NCI-H748 treated with DMSO at 0.1 percent for 48 hours (cell line): ENCODE measurements at places on chromosomes 4 and X.

DNA sequence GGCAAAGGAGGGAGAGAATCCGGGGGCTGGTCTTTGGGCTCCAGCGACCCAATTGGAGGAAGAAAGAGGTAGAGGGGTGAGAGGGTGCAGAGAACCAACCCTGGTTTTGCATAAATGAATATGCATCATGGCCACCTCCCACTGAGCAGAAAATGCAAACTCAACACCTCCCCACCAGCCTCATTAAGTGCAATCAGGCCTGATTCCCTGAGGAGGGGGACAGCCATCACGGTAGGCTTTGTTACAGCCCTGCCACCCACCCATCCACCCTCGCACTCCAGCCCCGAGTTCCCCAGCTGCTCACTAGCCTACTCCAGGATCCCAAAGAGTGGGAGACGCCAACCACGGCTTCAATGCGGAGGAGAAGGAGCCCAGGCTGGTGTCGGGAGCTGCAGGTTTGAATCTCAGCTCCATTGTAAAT lies 48.3 kb upstream of the MAN2B2 start:
- no peak for DNase-seq

GRCh38 chrX:916230-916599 lies 285.6 kb downstream of the SHOX start:
- DNase-seq, result no peak

DNA sequence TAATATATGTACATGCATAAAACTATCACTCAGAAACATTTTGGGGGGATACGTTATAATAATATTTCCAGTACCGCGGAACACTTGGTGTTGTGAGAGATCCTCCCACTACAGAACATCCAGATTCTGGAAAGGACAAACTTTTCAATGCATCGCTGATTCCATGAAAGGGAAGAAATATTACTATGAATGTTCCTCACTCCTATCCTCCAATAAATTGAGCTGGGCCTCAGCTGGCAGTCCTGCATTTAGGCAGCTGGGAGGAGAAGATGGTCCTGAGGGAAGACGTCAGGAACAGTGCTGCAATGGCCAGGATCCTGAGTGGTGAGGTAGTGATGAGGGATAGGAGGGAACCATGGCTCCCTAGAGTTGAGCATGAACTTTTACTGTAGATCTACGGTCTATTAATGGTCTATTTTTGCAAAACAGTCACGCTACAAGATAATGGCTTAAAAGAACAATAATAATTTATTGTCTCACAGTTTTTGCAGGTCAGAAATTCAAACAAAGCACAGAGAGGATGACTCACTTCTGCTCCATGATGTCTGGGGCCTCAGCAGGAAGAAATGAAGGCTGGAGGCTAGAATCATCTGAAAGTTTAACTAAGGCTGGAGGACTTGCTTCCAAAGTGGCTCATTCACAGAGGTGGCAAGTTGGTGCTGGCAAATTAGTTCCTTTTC lies 538.1 kb downstream of the STIM2 start:
- no peak for DNase-seq

DNA sequence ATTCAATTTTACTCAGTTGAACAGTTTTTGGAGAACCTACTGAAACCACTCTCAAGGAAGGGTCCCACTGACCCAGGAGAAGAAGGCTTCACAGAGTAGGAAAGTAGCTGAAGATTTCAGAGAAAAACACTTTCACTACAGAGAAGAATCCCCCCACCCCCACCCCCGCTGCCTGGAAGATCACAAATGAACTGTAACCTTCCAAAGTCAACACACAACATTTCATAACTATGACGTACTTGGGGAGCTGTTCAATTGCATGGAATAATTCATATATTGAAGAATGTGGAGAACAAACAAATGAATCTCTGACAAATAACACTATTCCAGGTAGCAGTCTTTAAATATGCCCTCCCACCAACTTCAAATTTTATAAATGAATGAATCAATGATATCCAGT lies 86.1 kb upstream of the STS start:
- DNase-seq, result no peak

DNA sequence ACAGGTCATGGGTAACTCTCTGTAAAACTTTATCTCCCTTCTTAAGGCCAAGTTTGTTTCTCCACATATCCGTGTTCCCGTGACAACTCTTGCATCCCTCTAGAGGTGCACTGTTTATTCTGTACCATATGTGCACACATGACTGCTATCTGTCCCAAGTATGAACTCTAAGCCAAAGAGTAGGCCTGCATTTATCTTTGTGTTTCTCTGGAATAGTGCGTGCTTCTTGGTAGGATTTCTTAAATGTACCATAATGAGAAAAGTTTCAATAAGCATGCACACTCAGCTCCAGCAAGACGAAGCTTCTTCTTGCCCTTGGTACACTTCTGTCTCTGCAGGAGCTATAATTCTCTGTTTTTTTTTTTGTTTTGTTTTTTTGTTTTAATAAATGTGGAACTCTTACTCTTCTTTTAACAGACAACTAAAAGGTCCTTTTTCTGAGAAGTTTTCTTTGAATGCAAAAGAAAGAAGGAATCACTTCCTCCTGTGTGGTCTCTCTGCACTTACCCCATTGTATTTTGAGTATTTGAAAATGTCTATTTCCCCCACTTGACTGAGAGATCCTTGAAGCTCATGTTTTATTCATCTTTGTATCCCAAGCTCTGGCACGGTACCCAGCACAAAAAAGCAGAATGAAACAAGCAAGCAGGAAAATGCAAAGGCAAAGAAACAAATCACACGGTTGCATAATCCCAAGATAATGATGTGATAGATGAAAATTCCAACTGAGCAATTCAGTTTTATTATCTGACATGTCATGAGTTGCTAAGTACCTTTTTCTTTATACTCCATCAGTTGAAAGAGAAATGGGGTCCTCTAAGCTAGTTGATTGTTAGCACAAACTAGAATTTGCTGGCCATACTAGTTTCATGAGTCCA lies 521.9 kb upstream of the BOD1L1 start:
- DNase-seq, result no peak

- no peak for DNase-seq
Observed at GRCh38 chrX:50327235-50327634, 122.7 kb downstream of the CCNB3 start.

- no peak for DNase-seq
Observed at GRCh38 chr4:953574-953915, 19.8 kb downstream of the DGKQ start.

- no peak for DNase-seq
Observed at GRCh38 chr4:124295413-124295812, 417.1 kb downstream of the ANKRD50 start.

- no peak for DNase-seq
Observed at GRCh38 chrX:153635788-153636668, 11.0 kb upstream of the DUSP9 start.

GRCh38 chrX:101287402-101287801 lies 3.7 kb downstream of the TAF7L start:
- DNase-seq, result peak; percentile 0

DNA sequence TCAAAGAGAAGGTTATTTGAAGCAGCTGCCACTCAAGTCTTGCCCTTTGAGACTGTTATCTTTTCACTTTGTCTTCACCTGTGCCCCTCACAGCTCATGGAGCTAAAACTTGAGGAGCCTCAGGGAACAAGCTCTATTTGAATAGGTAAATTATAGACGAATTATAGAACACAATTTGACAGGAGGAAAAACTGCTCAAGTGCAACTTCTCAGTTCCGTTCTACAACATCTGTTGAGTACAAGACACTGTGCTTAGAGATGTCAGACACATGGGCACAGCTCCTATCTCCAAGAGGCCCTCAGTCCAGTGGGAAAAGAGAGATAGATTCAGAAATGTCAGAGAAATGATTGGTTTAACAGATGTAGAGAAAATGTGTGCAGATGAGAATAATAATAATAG lies 5.1 kb downstream of the PPP1R2C start:
- DNase-seq, result no peak

- DNase-seq, result no peak
Observed at GRCh38 chr4:48660347-48660746, 119.7 kb downstream of the FRYL start.

GRCh38 chr4:170413951-170414350 lies 324.2 kb upstream of the AADAT start:
- DNase-seq, result no peak

GRCh38 chr4:156946516-156947424 lies 24.8 kb downstream of the PDGFC start:
- no peak for DNase-seq

DNA sequence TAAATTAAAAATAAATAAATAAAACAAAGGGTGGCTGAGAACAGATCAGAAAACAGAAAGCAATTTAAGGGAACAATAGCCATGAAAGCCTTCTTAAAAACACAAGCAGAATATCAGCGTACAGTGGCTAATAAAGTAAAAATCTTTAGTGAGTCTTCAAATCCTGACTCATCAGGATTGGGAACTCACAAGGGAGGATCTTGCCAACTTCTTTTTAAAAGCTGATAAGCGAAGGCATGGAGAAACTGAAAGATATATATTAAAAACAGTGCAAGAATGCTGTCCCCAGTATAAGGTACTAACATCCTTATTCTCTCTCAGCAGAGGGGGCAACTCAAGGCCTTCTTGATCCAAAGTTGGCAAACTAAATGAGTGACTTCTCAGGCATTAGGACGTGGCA lies 180.1 kb downstream of the DHX15 start:
- DNase-seq, result no peak

GRCh38 chrX:17680732-17681413 lies 56.4 kb upstream of the SCML1 start:
- no peak for DNase-seq

GRCh38 chr4:14792702-14793227 lies 209.5 kb upstream of the CPEB2 start:
- no peak for DNase-seq

DNA sequence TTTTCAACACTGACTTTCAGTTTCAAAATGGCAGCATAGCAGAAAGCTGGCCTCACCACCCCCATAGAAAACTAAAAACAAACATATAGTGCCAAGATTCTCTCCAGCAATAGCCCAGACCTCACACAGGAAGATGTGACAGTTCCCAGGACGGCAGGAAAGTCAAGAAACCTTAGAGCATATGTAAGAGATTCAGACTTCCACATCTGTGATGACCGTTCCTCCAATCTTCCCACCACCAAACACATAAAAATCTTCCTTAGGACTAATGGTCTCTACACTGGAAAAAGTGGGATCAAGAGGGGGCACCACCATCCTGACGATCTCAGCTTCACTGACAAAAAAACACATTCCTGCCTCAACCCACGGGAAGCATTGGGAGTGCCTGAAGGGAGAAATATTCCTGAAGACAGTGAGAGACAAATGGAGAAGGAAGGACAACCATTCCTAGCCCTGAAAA lies 134.1 kb upstream of the CPXCR1 start:
- DNase-seq, result no peak

GRCh38 chr4:6071191-6071958 lies 53.1 kb upstream of the C4orf50 start:
- no peak for DNase-seq

- no peak for DNase-seq
Observed at GRCh38 chr4:81966676-81967075, 407.1 kb downstream of the HNRNPD start.

- no peak for DNase-seq
Observed at GRCh38 chr4:99763635-99764101, 53.0 kb upstream of the DAPP1 start.

- no peak for DNase-seq
Observed at GRCh38 chr4:102500352-102500695, 835 bp upstream of the NFKB1 start.

- peak; percentile 10 for DNase-seq
Observed at GRCh38 chr4:186029571-186030398, 39.2 kb upstream of the TLR3 start.

- DNase-seq, result no peak
Observed at GRCh38 chr4:31667686-31668085, 947.5 kb downstream of the PCDH7 start.

- DNase-seq, result no peak
Observed at GRCh38 chrX:25175743-25176142, 160.0 kb upstream of the ARX start.

DNA sequence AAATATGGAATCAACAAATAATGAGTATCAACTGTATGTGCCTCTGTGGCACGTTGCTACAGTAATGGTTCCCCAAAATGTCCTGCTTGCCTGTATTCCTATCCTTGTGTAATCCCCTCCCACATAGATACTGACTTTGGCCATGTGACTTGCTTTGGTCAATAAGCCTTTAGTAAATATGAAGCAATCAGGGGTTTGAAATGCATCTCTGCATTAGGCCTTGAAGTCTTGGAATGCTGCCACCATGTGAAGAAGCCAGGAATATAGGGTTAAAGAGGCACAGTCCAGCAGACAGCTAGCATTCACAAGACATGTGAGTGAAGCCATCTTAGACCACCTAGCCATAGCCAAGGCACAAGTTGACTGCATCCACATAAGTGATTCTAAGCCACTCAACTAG lies 190.9 kb downstream of the GABRB1 start:
- DNase-seq, result no peak

DNA sequence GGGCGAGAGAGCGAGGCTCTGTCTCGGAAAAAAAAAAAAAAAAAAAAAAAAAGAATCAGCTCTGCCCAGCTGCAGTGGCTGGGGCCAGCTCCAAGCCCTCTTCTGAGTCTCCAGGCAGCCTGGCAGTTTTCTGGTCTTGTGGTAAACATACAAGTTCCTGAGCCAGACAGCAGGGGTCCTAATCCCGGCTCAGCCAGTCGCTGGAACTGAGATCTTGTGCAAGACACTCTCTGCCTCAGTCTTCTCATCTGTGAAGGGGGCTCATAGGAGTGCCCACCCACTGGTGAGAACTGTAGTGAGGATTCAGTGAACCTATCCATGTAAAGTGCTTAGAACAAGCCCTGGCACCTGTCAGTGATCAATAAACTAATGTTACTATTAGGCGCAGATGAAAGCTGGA lies 41.8 kb downstream of the C4orf50 start:
- DNase-seq, result no peak

DNA sequence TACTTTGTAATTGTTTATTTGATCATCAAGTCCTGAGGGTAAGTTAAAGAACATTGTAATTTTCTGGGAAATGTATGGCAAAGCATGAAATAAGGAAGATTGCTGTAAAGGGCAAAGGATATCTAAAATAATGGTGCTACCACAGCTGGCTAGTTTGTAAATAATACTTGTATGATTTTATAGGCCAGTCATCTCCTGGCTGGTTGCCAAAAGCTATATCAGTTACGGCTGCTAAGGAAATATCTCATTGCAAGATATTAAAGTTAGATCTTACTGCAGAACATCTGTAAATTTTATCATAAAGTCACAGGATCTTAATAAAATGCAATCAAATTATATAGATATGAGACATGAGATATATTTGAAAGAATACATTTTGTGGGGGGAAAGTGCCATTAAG lies 150.8 kb upstream of the CXCL13 start:
- no peak for DNase-seq

DNA sequence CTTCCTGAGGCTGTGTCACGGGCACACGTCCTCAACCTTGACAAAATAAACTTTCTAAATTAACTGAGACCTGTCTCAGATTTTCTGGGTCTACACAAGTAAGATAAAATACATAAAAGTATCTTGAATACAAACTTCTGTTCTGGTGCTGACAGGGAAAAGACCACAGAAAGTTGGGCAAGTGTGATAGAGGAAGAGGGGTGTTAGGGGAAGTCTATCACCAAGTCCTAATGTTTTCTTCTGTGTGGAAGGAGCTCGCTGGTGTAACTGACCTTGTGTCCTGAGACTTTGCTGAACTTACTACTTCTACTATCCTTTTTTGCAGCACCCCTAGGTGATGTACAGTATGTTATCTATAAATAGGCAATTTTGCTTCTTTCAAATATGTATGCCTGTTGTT lies 97.0 kb upstream of the STIM2 start:
- no peak for DNase-seq

- DNase-seq, result no peak
Observed at GRCh38 chrX:48520976-48521352, 644 bp upstream of the EBP start.

GRCh38 chr4:87580057-87580456 lies 28.3 kb upstream of the DSPP start:
- DNase-seq, result no peak
